ENCODE measurements at places on chromosomes 2 and 18.

- DNase-seq: peak; percentile 98
Observed at GRCh38 chr2:54723131-54723995, at the start of gene EML6. Gene EML6, plus strand, starts transcription at chr2:54723662. Its CDS starts 1,400 bp downstream, at chr2:54725062.

DNA sequence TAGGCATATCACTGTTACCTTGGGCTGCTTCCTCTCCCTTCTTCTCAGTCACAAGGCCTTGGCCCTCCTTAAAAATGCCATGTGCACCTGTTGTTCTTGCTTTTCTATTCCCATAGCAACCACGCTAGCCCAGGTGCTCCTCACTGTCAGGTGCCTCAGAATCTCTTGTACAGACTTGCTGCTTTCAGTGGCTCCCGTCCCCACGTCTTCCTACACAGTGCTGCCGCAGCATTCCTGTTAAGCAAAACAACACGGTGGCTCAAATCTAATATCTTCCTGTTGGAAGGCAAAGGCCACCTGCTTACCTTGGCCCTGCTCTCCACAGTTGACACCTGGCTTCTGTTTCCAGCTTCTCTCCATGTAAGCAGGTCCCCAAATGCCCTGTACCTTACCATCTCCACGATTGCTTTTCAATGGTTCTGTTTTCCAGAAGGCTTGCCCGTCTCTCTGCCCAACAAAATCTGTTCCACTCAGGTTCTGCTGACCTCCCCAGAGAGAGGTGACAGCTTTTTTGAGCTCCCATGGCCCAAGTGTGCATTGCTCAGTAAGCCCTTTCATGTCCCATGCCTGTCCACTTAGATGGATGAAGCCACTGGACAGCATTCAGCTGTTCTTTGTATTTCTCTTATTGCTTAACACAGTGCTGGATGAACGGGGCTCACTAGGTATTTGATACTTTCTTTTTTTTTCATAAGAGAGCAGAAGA lies 240.4 kb downstream of the PRKCE start:
- no peak for DNase-seq

GRCh38 chr18:78792094-78792493 lies 187.5 kb upstream of the SALL3 start:
- no peak for DNase-seq

DNA sequence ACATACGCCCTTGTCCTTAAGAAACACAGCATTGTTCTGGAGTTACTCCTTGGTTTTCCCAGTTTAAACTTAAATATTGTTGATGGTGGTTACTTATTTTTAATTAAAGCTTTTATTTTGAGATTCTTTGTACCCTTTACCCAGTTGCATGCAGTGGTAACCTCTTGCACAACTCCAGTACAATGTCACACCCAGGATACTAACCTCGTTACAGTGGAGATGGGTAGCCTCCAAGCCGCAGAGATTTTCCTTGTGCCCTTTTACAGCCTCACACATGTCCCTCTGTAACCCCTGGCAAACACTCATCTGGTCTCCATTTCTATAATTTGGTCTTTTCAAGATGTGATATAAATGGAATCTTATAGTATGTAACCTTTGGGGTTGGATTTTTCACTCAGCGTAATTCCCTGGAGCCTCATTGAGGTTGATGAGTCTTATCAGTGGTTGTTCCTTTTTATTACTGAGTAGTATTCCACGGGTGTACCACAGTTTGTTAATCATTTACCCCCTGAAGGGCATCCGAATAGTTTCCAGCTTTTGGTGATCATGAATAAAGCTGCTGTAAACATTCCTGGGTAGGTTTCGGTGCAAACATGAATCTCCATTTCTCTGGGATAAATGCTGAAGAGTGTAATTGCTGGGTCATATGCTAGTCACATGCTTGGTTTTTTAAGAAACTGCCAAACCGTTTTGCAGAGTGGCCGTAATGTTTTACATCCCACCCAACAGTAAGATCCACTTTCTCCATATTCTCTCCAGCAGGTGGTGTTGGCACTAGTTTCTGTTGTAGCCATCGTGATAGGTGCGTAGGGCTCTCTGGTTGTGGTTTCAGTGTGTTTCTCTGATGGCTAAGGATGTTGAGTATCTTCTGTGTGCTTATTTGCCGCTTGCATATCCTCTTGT lies 68.6 kb downstream of the DGKD start:
- no peak for DNase-seq

- DNase-seq: no peak
Observed at GRCh38 chr2:230216489-230216888, 3.3 kb downstream of the SP110 start.

DNA sequence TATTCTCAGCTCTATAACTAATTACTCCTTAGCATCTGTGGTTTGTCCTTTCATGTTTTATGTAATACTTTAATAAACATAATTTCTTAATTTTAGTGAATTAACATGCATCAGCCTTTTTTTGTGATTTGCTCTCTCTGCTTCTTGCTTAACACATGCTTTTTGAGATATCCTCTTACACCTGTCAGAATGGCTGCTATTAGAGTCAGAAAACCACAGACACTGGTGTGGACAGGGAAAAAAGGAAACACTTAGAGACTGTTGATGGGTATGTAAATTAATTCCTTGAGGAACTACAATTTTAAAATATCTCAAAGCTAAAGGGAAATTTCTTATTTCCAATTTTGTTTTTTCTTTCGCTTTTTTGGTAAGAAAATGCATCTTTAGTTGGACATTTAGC lies 549.0 kb downstream of the ZNF804A start:
- DNase-seq: no peak

Measured in activated T-cell treated with anti-CD3 and anti-CD28 coated beads, Interleukin-2, amount 50 U/mL, for 72 hours (primary cell).